HFF-Myc (cell line): ENCODE measurements at places on chromosomes 1 and 21.

DNA sequence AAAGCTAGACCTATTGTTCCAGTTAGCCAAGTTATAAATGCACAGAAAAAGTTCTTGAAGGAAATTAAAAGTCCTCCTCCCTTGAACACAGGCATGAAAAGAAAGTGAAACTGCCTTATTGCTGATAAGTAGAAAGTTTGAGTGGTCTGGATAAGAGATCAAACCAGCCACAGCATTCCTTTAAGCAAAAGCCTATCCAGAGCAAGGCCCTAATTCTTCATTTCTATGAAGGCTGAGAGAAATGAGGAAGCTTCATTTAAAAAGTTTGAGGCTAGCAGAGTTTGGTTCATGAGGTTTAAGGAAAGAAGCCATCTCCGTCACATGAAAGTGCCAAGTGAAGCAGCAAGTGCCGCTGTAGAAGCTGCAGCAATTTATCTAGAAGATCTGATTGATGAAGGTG is 2.7 kb upstream of the SSX2IP start:
- no peak for DNase-seq

DNA sequence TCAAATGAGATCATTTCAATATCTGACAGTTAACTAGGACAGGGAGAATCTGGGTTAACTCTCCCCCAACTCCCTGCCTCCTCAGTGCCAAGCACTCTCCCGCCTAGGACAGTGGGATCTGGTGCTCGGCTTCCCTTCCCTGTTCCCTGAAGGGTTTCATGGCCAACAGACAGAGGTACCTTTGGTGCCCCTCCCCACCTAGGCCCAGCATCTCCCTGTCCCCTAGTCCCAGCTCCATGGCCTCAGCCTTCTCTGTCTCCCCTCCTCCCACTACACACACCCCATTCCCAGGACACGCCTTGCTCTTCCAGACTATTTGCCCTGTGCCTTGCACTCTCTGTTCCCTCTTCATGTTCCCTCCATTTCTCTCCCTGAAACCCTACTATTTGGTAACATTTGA is 77.1 kb downstream of the CD247 start:
- no peak for DNase-seq

DNA sequence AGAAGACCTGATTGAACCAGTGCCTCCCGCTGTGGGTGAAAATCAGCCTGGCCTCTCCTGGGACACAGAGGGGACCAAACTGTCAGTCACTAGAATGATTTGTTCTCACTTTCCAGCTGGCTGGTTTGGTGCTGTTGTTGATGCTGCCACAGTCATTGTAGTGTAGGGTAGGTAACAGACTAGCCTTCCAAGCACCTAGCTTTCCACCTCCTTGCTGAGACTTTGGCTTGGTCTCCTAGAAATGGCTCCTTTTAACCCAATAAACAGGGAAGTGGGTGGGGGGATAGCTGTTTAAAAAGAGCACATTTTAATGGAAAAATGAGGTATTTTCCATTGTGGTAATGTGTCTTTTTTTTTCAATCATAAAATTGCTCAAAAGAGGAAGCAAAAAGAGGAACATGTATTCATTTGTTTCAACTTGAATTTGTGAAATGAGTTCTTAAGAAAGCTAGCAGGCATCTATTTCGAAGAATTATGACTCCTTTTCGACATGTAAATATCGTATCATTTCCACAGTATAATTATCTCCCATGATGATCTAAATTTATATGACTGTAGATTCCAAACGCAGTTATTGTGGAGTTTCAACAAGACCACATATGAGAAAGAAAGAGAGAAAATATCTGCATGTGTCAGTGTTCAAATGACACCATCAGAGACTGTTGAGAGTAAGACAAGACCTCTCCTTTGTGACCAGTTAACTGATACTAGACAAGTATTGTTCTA is 190.1 kb downstream of the HLX start:
- DNase-seq = no peak

GRCh38 chr1:159970932-159971342 is 16.9 kb upstream of the SLAMF9 start:
- no peak for DNase-seq

- no peak for DNase-seq
These were observed at the start of gene FGR for GRCh38 chr1:27634985-27635367. Gene FGR, minus strand, starts transcription at chr1:27635185. Its CDS starts 11,269 bp downstream, at chr1:27623916.

DNA sequence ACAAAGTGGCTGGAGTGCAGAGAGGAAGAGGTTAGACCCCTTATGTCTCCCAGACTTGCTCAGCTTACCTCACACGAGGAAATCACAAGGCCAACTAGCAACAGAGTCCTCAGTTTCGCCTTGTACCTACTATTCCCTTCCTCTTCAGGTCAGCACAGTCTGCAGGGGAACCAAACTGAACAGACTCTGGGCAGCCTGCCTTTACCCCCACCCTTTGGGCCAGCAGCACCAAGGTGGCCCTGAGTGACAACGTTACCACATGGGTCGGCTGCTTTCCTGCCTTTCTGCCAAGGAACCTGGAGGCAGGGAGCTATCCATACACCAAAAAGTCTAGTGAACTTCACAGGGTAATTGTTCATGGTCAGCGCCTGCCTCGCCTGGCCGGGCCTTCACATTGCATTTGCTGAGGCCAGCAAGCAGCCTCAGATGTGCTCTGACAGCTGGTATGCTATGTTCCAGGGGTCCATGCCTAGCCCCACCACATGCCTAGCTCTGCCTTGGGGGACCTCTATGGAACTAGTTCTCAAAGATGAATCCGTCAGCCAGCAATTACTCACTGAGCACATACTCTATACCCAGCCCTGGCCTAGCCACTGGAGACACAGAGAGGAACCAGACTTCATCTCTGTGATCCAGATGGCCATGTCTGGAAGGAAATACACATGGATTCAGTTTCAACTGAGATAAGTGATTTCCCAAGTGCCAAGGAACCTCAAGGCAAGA is 69.6 kb downstream of the DMAP1 start:
- no peak for DNase-seq

- no peak for DNase-seq
These were observed 184.6 kb downstream of the PCP4 start for GRCh38 chr21:40051801-40052200.

DNA sequence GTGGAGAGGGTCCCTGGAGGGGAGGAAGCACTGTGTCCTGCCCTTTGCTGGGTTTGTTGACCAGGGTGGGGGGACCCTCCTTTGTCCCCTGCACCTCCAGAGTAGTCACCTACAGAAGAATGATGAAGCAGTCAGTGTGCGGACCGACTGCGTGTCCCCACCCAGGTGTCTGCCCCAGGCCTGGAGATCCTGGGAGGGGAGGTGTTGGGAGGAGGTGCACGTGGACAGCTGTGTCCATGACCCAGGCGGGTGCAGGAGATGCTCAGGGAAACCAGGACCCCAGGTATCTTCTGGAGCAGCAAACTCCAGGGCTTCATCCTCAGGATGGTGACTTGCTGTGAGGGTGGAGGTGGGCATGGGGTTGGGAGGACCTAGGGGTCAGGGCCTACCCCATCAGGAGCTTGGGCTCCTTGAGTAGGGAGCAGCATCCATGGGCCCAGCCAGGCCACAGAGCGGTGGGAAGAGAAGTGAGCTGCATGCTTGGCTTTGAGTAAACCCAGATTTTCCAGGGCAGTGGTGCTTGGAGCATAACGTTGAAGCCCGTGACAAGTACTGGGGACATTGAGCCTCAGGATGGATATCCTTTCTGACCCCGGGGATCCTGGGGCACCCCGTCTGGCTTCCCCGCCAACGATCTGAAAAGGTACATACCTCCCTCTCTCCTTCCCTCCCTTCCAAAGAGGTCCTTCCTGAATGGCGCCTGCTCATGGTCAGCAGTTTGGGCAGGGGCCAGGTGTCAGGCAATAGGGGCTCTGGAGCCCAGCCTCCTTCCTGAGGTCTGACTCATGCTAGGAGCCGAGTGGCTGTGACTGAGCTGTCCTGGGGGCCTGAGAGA is 13.7 kb downstream of the ACTRT2 start:
- no peak for DNase-seq

GRCh38 chr1:193553564-193553963 is 367.2 kb upstream of the B3GALT2 start:
- DNase-seq = no peak

DNA sequence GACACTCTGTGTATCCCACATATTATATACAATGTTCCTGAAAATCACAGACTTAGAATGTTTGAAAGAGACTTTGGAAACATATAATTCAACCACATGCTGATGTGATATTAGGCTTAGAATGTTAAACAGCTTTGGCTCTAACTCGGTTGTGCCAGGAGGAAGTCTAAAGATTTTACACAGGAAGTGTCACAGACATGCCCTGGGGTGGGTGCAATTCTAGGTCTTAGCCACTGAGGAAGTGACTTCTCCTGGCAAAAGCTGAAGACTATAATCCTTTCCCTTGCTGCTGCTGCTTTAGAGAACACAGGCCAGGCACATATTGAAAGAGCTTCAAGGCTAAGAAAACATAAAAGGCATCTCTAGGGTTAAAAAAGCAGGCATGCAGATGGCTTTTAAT is 51.0 kb downstream of the RPL5 start:
- no peak for DNase-seq

DNA sequence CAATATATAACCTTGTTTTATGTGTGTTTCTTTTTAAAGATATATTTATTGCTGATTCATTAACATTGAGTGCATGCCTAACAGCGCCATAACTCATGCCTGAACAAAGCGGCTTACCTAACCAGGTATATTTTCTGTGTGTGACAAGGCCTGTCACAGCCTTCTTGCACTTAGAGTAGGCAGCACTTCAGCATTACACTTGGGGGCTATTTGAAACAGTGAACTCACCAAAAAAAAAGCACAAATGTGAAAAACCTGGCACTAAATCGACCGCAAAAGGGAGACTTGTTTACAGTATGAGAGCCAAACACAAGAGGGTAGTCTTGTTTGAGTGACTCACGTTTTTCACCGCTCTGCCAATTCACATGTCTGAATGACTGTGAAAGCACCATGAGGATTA is 111.7 kb downstream of the DISP1 start:
- no peak for DNase-seq

DNA sequence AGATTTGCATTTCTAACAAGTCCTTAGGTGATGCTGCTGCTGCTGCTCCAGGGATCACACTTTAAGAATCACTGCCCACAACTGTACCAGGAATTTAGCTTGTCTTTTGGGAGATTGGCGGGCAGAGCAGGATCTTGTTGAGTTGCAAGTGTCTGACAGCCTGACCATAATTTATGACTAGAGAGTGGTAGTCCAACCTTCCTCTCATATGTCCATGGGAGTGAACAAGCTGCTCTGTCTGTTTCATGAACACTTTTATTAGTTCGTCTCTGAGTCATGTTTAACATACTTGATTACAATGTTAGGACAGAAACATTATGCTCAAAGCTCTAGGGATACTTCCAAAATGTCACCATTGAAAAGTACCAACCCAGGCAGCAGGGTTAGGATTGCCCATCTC is 169.6 kb downstream of the TGFB2 start:
- no peak for DNase-seq

GRCh38 chr1:154975409-154976059 is 1.1 kb downstream of the CKS1B start:
- DNase-seq = no peak

GRCh38 chr1:218633238-218633988 is 288.3 kb downstream of the TGFB2 start:
- DNase-seq = no peak

GRCh38 chr1:2962946-2963345 is 58.3 kb upstream of the ACTRT2 start:
- DNase-seq = no peak

- no peak for DNase-seq
These were observed 90.0 kb upstream of the CAMK1G start for GRCh38 chr1:209493559-209493958.

GRCh38 chr1:197062692-197063091 is 4.4 kb downstream of the F13B start:
- no peak for DNase-seq

DNA sequence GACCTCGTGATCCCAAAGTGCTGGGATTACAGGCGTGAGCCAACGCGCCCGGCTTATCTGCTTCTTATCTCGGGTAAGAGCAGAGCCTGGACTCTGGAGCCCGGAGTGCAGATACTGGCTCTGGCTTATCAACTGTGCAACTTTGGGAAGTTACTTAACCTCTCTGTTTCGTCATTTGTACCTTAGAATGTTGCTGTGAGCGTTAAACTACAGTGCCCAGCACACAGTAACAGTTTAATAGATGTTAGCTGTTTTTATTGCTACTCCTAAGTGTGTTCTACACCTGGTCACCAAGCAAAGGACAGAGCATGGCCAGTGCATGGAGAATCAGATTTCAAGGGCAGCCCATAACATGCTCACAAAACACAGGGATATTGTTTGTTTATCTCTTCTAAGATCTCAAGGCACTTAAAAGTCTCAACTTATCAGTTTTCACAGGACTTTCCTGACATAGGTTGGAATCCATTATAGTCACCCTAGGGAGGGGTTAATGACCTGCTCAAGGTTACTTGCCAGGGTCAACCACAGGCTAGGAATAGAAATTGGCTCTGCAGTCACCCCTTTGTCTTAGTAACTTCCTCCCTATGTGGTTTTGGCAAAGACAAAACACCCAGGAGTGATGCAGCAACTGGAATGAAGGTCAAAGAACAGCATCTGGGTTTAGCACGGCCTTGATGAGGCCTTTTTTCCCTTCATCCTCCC is 22.5 kb upstream of the SRP9 start:
- peak; percentile 91 for DNase-seq

GRCh38 chr1:195872376-195872775 is 735.9 kb downstream of the KCNT2 start:
- DNase-seq = no peak

- no peak for DNase-seq
These were observed 38.2 kb downstream of the H3-3A start for GRCh38 chr1:226100436-226101391.

DNA sequence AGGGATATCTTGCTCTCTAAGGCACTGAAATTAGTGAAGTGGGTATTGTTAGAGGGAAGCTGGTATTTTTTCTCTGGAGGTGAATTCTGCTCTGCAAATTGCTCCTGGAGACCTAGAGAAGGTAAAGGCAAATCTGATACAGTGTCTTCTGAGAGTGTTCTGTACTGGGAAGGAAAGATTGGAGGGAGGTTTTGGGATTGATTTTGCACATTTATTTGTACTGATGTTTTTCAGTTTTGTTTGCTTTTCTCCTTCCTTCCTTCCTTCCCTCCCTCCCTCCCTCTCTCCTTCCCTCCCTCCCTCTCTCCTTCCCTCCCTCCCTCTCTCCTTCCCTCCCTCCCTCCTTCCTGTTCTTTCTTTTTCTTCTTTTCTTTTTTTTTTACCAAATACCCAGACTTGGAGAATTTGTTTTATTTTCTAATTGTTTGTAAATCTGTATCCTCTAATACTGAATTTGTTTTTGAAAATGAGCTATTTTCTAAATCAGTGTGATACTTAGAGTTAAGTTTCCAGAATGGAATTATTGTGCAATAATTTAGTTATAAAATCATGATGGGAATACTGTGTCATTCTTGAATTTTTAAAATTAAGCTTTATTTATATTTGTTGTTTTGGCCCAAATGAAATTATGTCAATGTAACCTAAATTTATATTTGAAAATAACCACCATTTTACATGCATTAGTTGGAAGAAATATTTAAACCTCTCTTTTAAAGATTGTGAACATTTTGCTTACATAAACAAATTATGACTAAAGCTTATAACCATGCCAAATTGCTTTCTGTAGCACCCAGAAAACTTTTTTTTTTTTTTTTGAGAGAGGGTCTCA is 4.9 kb downstream of the CMPK1 start:
- DNase-seq = no peak

GRCh38 chr1:231037585-231038517 is 2.2 kb downstream of the FAM89A start:
- no peak for DNase-seq
